ENCODE measurements at places on chromosomes 6 and 20.

GRCh38 chr6:40474937-40475336 lies 112.2 kb downstream of the LRFN2 start:
- no peak for DNase-seq

- DNase-seq, result no peak
These were observed 20.3 kb downstream of the CCDC167 start for GRCh38 chr6:37479266-37479854.

DNA sequence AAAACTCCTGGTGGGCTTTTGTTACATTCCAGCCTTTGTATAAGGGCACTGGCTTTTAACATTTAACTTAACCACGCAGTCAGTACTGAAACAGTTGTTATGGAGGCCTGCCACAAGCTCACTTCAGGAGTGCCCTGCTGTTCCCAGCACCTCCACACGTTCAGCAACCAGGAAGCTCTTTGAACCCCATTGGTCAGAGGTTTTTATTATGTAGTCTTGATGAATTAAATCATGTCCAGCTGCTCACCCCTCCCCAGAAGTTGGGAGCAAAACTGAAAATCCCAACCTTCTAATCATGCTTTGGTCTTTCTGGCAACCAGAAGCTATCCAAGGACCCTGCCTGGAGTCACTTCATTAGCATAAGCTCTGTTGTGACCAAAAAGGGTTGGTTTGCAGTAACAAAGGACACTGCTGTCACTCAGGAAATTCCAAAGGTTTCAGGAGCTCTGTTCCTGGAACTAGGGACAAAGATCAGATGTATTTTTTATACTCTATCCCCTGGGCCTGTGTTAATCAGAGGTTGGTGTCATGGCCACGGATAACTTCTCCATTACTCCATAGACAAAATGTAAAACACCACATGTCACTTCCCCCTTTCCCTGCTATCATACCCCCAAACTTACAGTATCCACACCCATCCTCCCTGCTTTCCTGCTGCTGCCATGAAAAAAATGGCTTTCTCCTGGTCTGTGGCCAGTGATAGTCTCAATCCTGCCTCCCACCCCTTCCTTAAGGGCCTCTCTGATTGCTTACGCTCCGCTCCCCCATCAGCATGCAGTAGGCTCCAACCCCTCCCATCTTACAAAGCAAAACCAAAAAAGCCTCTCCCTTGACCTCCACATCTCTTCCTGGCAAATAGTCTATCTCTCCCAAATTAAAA lies 3.1 kb downstream of the ARMC12 start:
- DNase-seq, result no peak

- no peak for DNase-seq
These were observed 5.2 kb downstream of the RNF217 start for GRCh38 chr6:124967444-124967843.

DNA sequence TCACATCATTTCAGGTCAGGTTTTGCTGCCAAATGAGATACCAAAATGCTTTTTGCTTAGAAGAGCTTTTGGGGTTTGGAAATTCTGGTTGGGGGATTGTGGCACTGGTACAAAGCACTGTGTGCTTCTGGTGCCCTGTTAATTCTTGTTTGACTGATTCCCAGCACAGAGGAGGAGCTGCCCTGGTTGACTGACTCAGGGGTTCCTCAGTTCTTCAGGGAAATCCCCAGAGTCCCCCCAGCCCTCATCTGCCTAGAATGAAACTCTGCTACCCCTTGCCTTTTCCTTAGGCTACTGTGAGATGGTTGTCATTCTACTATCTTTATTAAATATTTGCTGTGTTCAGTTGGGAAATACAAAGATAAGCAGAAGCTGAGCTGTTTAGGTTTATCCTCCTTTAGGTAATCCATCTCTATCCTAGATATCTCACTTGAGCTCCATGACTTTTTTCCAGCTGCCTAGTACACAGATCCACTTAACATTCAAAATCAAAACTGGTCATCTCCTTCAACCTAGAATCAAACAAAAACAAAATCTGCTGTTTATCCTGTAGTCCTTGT lies 24.9 kb upstream of the TSPYL1 start:
- no peak for DNase-seq

GRCh38 chr6:152356662-152357061 lies 280.5 kb downstream of the SYNE1 start:
- no peak for DNase-seq

- no peak for DNase-seq
These were observed 29.9 kb upstream of the CD2AP start for GRCh38 chr6:47447722-47448121.

DNA sequence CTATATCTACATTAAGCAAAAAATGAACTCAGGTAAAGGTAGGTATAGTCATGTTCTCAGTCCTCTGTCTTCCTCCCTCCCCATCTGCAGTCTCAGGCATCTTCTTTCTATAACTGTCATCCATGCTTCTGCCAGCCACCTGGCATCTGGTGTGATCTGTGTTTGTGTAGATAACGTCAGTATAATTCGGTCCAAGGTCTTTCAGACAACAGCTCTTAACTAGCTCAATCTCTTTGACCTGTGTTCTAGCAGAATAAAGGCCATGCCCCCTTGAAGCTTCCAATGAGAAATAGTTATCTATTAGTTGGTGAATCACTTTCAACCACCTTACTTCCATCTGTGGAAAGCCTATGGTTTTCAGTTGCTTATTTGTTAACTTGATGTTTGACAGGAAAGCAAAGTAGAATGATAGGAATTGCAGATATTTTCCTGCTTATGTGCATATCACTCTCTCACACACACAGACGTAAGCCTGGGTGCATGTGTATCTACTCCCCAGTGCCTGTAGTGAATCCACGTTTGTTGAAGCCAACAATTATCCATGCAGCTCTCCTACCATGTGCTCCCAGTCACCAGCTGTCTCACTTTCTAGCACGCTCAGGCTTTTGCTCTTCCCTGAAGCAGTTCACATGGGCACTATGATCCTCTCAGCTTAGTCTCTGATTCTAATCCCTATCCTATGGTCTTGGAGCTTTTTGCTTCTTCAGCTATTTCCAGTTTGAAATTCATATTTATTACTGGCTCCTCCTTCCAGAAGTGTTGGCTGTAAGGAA lies 433.7 kb upstream of the MANEA start:
- no peak for DNase-seq

DNA sequence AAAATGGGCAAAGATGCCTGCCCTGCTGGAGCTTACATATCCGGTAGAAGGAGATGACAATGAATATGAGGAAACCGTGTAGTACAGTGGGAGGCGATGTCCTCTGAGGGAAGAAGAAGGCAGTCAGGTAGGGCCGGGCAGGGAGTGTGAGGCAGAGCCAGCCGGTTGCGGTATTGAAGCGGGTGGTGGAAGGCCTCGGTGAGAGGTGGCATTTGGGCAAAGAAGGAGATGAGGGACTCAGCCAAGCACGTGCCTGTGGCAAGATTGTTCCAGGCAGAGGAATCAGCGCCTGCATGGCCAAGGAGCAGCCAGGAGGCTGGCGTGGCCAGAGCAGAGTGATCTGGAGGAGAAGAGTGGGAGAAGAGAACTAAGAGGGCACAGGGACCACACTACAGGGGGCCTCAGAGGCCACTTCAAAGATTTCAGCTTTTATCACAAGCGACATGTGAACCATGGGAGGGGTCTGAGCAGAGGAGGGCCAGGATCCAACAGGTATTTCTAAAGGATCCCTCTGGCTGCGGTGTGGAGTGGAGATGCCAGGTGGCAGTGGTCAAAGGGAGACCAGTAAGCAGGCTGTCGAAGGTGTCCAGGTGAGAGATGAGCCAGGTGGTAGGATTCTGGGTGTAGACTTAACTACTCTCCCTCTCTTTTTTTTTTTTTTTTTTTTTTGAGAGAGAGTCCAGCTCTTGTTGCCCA lies 13.8 kb downstream of the MDFI start:
- DNase-seq, result no peak

GRCh38 chr20:47974234-47974878 lies 189.1 kb upstream of the SULF2 start:
- DNase-seq, result no peak

DNA sequence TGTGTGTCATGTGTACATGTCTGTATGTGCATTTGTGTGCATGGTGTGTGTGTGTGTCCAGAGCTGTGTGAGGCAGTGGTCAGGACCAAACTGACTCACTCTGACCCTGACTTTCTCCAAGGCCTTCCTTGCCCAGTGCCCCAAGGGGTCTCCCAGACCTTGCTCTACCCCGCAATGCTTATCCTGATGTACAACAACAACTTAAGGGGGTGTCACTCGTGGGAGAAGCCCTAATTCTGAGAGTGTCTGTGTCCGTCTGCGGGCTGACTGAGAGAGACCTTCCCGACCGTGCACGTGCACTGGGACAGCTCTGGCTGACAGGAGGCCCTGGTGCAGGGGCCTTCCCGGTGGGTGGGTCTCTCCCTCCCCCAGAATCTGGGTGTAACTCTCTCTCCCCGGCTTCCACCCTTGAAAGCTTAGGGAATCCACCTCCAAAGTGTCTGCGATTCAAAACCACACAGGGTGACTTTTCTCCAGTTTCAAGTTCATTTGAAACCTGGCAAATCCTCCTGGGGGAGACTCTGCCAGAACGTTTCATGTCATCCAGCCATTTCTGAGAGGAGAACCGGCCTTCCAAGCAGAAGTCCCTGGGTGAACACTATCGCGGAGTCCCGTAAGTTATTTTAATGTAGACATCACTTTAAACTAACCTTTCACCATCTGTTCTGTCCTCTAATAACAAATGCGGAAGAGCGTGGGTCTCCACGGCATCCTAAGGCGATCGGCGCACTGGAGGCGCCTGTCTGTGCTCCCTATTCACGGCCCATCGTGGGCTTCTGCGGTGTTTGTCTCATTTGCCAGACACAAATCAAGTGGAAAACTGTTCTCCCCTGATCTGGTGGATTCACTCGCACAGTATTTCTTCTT lies 225.5 kb downstream of the TAF4 start:
- no peak for DNase-seq

- DNase-seq, result no peak
These were observed 24.9 kb downstream of the COL21A1 start for GRCh38 chr6:56222499-56222898.

DNA sequence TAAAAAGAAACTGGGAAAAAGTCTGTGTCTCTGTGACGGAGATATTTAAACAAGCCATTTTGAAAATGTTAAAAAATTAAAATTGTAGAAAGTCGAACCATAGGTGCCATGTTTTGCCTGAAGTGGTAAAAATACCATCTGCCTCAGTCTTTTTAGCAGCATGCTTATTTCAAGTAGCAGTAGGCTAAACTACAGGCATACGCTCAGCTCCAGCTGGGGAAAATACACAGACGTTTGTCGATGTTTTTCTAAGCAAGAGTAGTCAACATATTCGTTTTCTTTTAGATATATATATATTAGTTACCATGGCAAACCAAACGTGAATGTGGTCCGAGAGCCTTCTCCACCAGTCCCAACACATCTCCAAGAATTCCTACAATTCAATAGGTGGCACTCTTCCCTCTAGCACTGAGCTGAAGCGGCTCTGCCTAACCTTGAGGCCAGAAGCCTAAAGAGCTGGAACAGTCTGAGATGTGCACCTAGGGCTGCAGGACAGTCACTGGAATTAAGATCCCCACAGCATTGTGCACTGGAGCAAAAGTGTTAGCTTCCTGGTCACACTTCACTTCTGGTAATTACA lies 70.2 kb upstream of the BEND3 start:
- no peak for DNase-seq

DNA sequence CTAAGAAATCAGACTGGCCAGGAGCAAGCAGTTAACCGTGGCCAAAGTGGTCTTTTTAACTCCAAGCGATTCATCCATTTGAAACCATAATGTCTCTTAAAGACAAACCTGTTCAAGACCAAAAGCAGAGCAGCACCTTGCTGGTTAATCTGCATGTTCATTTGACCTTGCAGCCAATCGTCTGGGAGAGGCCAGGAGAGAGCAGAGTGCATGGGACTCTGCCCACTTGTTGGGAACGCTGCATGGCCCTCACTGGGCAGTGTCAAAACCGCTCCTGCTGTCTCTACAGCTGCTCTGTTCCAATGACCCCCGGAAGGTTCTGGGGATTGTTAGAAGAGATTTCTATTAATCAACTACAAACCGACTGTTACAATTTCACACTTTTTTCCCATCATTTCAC lies 79.6 kb downstream of the OLIG3 start:
- DNase-seq, result no peak

GRCh38 chr20:24523661-24524060 lies 54.2 kb downstream of the SYNDIG1 start:
- no peak for DNase-seq

DNA sequence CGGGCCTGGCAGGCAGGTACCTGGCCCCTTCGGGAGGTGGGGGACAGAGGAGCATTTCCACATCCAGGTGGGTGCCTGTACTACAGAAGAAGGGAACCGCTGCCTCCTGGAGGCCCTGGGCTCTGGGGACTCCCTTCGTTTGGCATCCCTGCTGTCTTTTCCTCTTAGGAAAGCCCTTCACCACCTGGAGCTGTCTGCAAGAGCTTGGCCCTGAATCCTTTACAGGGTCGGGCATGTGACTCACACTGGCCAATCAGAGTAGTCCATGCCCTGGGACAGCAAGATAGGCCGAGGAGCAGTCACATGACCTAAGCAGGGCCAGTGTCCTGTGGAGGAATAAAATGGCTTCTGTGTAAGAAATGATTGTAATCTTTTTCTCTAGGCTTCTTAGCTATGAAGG lies 224.9 kb downstream of the ANKRD60 start:
- peak; percentile 10 for DNase-seq

All from activated CD4-positive, alpha-beta T cell treated with anti-CD3 and anti-CD28 coated beads for 48 hours (primary cell).